Heart right ventricle (tissue), 16 donors: ENCODE measurements at places on chromosomes 13 and 19. TPM values are rescaled to one million over a fixed set of nuclear protein-coding genes. Genes with fewer than 3 reads are reported as not detected.

The SRRM5 gene
- total RNA-seq: 0.22 TPM

- no peaks in the 10 kb centered on the region for H3K36me3 ChIP-seq
- H3K27me3 ChIP-seq: no peaks in the 10 kb centered on the region
- no peaks in the 10 kb centered on the region for H3K4me1 ChIP-seq
- H3K4me3 ChIP-seq: no peak overlapping the region
- no peak for DNase-seq
These were observed 403.4 kb upstream of the SPRY2 start for GRCh38 chr13:80744147-80744914.

DNA sequence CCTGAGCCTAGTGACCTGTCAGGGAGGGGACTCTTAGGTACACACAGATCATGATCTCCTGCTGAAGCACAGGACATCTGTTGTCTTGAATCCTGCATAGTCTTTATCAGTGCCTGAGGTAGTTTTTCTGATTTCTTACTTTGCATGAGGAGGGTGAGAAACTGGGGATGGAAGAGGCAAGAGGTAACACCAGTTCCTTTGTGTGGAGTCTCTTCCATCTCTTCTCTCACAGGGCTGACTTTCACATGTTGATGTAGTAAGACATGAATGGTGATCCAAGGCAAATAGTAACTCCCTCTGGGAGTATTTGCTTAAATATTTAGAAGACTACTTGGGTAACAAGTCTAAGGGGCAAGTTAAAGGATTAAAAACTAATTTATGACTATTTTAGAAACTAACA is 9.5 kb downstream of the NBEA start:
- H3K36me3 ChIP-seq: no peaks in the 10 kb centered on the region
- H3K4me3 ChIP-seq: no peak overlapping the region
- H3K27me3 ChIP-seq: no peaks in the 10 kb centered on the region
- DNase-seq: no peak
- H3K4me1 ChIP-seq: peaks cover 12% of the 10 kb centered on the region
- H3K27ac ChIP-seq: no peak overlapping the region

DNA sequence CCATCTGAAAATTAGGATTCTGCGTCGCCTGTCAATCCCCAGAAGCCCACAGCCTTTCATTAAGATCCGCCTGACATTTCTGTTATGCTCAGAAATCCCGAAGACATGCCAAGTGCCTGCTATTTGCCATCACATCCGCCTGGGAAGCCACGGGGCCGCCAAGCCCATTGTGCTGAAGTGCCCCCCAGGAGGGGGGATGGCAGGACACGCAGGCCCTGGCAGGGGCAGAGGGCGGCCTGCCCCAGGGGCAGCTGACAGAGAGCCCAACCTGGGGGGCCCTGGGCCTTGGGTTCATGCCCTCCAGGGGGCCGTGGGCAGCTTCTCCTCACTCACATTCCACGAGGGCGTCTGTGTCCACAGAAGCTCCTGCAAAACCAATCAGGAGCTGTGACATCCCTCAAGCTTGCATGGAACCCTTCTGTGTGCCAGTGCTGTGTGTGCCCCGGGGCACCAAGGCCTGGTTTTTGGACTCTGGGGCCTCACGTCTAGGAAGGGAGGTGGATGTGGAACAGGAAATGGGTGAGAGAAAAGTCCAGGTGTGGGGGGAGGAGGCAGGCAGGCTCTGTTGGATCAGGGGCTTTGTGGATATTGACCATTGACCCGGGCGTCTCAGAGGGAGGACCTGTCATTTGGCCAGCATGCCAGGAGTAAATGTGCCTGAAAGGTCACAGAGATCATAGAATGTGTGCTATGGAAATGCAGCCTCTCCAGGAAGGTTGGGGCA is 122.9 kb downstream of the URI1 start:
- DNase-seq: no peak
- H3K4me3 ChIP-seq: no peak overlapping the region
- no peaks in the 10 kb centered on the region for H3K27me3 ChIP-seq

GRCh38 chr19:2478756-2479555 is 3.0 kb downstream of the GADD45B start:
- H3K27me3 ChIP-seq: no peaks in the 10 kb centered on the region
- H3K4me1 ChIP-seq: peaks cover 11% of the 10 kb centered on the region
- peak overlapping the region; percentile 93 for H3K27ac ChIP-seq
- H3K36me3 ChIP-seq: no peaks in the 10 kb centered on the region
- H3K4me3 ChIP-seq: peak overlapping the region; percentile 89

DNA sequence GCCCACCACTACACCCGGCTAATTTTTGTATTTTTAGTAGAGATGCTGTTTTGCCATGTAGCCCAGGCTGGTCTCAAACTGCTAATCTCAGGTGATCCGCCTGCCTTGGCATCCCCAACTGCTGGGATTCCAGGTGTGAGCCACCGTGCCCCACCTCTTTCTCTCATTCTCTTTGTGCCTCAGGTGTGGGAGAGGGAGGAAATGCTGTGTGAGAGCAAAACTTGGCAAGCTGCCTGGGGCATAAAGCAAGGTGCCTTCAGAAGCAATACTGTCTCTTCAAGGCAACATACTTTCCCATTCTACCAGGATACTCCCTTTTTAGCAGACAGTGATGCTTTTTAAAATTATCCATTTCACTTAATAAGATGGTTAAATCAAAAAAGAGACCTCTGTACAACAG is 53.2 kb upstream of the RFC3 start:
- no peaks in the 10 kb centered on the region for H3K27me3 ChIP-seq
- H3K36me3 ChIP-seq: no peaks in the 10 kb centered on the region
- H3K27ac ChIP-seq: no peak overlapping the region
- no peaks in the 10 kb centered on the region for H3K4me1 ChIP-seq
